ENCODE measurements at places on chromosomes 11 and 22.

GRCh38 chr11:63918507-63919191 is 1.7 kb upstream of the RCOR2 start:
- no peak for DNase-seq

DNA sequence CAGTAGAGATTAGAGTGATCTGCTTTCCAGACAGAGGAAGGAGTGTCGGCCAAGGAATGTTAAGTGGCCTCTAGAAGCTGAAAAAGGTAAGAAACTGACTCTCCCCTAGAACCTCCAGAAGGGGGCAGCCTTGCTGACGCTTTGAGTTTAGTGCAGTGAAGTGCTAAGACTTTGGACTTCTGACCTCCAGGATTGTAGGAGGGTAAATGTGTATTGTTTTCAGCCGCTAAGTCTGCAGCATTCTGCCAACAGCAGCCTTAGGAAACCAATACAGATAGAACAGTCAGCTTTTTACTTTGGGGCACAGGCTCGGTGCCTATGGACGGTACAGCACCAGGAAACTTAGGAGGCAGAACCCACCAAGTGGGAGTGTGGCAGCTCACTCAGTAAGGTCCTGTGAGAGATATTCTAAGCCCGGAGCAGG is 3.6 kb upstream of the TBC1D22A start:
- DNase-seq: no peak

GRCh38 chr11:2666401-2666741 is 33.4 kb downstream of the KCNQ1OT1 start:
- DNase-seq: no peak

DNA sequence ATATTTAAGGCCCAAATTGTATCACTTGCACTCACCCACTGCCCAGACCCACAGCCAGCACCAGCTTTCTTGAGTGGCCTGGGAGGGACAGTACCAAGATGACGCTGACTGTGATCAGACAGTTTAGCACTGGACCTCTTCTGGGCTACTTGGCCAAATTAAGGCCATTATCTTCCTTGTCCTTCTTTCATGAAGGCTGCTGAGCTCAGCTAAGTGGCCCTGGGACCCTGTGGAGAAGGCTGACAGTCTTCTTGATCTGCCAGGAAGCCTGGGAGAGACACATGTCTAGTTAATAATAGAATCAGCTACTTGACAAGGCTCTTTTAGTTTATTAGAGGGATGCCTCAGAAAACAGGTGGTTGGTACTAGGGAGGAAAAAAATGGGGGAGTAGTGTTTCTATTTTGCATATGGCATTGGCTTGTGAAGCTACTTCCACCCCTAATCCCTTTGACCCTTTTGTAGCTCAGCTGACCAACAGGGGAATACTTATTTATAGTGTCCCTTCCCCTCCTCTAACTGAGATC is 127.9 kb upstream of the NTM start:
- DNase-seq: no peak

DNA sequence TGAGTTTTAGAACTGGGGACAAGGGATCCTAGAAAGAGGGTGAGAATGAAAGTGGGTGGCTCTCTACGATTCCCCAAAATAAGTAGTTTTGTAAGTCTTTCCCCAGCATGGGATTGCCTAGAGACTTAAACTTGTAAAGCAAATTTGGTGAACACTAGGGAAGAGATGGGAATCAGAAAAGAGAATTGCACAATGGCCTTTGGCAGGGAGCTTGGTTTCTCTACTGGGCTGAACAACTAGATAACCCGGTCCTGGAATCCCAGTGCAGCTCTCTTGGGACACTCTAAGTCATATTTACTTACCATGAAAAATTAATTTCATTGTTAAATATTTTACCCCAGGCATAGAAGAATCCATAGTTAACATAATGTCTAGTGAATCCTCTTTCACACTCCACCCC is 16.5 kb upstream of the USP18 start:
- no peak for DNase-seq

GRCh38 chr22:24512043-24512442 is 16.9 kb downstream of the UPB1 start:
- no peak for DNase-seq

DNA sequence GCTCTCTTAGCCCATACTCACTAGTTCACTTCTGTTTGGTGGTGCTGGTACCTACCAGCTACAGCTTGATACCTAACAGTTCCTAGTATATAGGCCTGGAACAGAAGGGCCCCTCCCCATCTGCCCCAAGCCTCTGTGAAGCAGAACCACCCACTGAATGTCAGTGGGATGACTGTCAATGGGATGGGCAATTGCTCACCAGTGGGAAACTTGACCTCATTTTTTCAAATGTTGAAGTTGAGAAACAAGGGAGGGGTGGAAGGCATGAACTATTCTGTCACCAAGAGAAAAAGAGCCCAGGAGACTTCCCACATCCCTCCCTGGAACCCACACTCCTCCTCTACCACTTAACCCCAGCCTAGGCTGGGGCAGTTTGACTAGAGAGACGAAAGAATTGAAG is at the start of gene NLRP10:
TSS of gene NLRP10 (minus strand) at position 62 of the 400 bp plus-strand sequence. CDS start 1,952 bp downstream, outside the sequence.
- no peak for DNase-seq

DNA sequence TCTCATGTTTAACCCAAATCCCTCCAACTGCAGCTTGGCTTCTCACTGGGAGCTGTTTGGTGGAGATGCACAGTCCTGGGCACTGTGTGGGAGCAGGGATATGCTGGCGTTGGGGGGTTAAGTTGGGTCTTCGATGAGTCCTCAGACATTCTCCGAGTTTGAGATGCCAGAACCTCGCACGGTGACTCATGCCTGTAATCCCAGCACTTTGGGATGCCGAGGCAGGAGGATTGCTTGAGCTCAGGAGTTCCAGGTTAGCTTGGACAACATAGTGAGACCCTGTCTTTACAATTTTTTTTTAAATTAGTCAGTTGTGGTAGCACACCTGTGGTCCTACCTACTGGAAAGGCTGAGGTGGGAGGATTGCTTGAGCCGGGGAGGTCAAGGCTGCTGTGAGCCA is 20.7 kb downstream of the POU2F3 start:
- DNase-seq: no peak

DNA sequence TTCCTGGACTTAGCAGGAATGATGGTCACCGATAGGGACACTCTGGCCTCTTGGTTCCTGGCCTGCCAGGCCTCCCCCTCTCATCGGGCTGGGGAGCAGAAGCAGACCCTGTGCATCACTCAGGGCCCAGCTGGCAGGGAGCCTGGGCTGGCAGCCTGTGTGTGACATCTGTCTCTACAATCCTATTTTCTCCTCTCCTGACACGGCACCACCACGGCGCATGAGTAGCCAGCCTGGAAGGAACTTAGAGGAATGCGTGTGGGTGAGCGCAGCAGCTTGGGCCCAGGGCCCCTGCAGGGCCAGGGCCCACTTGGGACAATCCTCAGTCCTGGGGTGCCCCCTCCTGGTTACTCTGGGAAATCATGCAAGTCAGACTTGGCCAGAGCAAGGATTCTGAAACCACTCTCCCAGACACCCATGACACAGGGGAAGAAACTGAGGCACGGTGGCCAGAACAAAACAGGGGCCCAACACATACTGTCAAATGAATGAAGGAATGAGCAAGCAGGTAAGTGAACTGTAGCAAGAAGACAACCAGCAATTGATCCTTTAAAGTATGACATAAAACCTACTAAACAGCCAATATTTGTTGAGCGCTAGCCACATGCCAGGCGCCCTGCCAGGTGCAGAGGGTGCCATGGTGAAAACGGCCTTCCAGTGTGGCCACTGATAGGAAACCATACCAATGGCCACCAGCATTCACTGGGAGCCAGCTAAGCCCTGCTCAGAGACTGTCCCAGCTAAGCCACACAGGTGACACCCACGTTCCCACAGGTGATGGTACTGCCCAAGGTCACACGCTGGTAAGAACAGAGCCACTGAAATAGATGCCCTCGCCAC is 13.3 kb downstream of the RSPH14 start:
- peak; percentile 65 for DNase-seq

DNA sequence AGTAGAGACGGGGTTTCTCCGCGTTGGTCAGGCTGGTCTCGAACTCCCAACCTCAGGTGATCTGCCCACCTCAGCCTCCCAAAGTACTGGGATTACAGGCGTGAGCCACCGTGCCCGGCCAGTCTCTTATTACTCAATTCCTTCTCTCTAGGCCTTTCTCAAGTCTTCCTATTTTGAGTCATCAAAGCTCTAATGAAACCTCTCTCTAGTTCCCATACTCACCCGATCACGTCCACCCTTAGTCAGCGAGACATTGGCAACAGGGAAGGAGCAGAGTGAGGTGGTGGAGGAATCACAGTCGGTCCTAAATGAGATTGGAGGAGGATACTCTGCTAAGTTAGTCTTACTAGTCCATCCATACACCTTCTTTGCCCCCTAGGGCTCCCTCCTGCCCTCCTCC is 5.0 kb downstream of the BSCL2 start:
- DNase-seq: no peak

DNA sequence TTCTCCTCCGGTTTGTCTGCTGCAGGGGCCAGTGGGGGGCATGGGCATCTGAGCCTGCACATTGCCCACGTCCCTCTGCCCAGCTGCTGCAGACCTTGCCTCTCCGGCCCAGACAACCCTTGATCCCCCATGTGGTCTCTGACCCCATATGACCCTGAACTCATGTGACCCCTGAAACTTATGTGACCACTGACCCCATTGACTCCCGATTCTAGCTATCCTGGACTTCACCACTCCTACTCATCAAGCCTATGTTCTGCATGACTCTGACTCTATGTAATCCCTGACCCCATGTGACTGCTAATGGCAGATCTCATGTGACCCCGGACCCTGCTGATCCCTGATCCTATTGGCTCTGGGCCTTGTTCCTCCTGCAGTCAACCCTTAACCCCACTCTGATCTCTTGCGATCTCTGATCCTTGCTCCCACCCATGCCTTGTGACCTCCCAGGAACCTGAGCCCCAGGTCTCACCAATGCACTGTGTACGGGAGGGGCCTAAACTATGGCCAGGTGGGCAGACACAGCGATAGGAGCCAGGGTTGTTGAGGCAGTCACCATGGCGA is 5.7 kb downstream of the LTBP3 start:
- no peak for DNase-seq

- no peak for DNase-seq
Observed at GRCh38 chr11:16252373-16252772, 104.0 kb downstream of the SOX6 start.

- DNase-seq: no peak
Observed at GRCh38 chr11:98040061-98040808, 980.5 kb upstream of the CNTN5 start.

DNA sequence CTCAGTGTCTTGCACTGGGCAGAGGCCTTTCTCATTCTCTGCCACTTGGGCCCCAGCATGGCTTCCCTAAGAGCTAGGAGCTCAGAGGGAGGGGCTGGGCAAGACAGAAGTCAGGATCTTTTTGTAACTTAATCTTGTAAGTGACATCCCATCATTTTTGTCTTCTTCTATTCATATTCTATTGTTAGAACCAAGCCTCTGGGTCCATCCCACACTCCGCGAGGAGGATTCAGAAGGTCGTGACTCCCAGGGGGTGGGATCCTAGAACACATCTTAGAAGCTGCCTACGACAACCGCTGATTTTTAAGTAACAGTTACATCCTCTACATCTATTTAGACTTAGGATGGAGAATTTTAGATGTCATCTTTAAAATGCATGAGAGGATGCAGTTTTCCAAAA is 1.5 kb upstream of the IL17RA start:
- DNase-seq: no peak

- DNase-seq: peak; percentile 86
Observed at GRCh38 chr11:406796-407650, 7.8 kb downstream of the SIGIRR start.

DNA sequence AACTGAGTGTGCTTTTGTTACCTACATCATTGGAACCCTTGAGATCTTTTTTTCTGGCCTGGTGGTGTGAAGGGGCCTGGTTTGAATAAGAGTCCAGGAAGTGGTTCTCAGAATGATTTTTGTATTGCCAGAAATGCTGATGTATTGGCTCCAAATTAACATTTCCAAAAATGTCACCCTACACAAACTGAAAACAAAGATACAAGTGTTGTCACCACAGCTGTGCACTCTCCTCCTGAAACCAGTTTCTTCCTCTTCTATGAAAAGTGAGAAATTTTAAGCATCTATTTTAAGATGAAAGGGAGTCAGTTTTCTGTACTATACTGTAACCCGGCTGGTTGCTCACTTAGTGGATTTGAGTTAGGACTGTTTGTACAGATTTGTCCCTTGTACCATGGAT is 218.8 kb downstream of the PGR start:
- no peak for DNase-seq
